ENCODE measurements at places on chromosomes 5 and 9. TPM values are rescaled to one million over a fixed set of nuclear protein-coding genes. Genes with fewer than 3 reads are reported as not detected.

DNA sequence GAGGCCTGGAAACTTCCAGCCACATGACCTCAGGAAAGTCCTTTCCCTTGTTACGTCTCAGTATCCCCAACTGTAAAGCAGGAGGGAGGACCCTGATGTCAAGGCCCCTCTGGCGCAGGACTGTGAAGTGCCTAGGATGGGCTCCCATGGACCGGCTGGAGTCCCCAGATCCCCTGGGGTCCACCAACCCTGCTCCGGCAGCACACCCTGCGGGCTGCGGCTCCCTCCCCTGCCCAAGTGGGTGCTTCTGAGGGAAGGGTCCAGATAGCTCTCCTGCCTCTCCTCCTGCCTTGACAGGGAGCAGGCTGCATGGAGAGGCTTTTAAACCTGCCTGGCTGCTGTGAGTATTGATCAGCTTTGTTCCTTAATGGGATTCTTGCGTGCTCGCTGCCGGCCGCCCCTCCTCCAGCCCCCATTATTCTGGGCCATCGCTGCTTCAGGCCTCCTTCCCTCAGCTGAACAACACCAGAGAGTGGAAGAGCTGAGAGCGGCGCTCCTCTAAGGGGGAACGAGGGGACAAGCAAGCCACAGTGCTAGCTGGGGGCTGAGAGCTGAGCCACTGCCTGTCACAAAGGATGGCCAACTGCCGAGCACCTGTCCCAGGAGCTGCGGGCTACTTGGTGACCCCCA is 25.6 kb upstream of the NTNG2 start:
- no peak for DNase-seq

DNA sequence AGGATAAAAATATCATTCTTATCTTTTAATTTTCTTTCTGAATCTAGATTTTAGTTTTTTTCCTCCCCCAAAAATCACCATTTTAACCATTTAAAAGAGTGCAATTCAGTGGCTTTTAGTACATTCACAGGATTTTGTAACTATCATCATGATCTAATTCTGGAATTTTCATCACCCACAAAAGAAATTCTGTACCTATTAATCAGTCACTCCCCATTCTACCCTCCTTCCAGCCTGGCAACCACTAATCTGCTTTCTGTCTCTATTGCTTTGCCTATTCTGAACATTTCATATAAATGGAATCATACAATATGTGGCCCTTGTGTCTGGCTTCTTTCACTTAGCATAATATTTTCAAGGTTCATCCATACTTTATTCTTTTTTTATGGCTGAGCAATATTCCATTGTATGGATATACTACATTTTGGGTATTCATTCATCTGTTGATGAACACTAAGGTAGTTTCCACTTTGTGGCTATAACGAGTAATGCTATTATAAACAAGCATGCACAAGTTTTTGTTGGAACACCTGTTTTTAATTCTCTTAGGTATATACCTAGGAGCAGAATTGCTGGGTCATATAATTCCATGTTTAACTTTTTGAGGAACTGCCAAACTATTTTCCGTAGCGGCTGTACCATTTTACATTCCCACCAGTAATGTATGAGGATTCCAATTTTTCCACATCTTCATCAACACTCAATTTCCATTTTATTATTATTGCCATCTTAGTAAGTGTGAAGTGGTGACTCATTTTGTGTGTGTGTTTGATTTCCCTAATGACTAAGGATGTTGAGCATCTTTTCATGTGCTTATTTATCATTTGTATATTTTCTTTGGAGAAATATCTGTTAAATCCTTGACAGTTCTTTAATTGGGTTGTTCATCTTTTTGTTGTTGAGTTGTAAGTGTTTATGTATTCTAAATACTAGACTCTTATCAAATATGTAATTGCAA is 340.3 kb downstream of the CWC27 start:
- DNase-seq: no peak

Gene MORN5
- total RNA-seq: not detected

Gene CD74
- total RNA-seq: 0.41 TPM
